RKO (cell line): ENCODE measurements at places on chromosomes 12 and 14.
A peak's percentile ranks its signal among the peaks of the same experiment; 100 is the strongest.

DNA sequence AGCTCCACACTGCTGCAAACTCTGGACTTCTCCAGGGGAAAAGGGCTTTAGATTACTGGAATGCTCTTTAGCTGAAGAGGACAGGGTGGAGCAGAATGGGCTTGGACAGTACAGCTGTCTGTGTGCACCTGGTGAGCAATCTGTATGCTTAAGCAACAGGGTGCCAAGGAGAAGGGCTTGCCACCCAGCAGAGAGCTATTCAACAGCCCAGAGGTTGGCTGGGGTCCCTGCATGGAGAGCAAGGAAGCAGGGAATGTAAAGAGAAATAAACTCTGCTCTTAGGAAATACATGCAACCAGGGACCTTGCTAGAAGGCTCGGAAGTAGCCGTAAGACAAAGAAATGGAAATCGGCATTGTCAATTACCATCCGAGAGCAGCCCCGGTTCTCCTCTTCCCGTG is 53.0 kb upstream of the CORO1C start:
- no peak for DNase-seq

- no peak for DNase-seq
These were observed 178.7 kb downstream of the PAWR start for GRCh38 chr12:79512068-79512467.

DNA sequence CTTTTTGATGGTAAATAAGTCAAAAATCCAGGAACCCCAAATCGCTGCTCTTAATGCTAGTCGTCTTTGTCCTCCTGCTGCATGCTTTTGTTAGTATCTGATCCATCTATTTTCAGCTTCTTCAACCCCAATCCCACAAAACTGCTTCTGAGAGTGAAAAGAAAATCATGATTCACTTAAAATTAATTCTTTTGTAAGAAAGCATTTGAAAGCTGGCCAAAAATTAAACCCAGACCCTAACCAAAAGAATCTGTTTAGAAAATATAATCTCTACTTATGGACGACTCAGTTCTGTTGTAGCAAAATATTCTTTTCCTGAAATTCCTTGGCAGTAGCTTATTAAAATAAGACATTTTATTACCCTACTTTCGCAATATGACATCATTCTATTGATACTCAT is 443.6 kb upstream of the SYT1 start:
- no peak for DNase-seq

- DNase-seq = no peak
These were observed 181.2 kb upstream of the PRMT8 start for GRCh38 chr12:3309805-3310204.

DNA sequence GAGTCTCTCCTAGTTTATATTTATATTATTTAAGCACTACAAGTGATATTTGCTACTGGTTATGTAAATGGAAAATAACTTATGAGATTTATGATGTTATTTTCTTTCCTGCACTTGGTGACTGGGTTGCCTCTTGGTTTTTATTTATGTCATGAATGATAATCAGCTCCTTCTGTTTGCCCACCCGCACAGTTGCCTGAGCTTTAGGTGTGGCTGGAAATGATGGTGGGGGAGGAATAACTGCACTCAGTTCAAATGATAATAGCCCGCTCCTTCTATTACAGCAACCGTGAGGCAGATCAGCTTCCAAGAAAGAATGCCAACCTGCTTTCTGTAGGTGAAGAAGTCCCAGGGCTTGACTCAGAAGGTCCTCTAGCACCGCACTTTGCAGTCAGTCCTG is 190.2 kb upstream of the CAND1 start:
- no peak for DNase-seq

DNA sequence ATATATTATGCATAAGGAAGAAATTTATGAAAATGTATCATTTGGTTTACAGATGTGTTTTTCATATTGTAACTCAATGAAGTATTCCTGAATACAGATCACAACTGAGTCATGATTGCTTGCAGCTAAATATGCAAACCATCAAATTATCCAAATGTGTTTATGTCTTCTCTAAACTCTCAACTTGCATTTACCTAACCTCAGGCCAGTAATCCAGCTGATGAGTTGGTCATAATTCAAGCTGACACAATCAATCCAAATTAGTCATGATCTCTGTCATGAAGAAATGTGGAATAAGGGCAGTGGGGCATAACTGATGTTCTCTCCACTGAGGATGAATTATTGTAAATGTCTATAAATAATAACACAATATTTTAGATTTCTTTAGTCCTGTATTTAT is 104.8 kb upstream of the CNTN1 start:
- DNase-seq = no peak

DNA sequence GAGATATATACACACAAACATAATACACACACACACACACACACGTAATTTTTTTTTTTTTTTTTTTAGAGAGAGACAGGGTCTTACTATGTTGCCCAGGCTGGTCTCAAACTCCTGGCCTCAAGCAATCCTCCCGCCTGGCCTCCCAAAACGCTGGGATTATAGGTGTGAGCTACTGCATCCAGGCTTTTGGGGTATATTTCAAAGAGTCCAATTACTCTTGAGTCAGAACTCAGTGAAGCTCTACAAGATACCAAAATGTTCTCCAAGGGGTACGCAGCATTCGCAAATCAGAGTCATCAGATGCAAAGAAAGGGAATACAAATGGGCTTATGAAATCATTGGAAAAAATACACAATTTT is 54.0 kb downstream of the PHLDA1 start:
- no peak for DNase-seq

DNA sequence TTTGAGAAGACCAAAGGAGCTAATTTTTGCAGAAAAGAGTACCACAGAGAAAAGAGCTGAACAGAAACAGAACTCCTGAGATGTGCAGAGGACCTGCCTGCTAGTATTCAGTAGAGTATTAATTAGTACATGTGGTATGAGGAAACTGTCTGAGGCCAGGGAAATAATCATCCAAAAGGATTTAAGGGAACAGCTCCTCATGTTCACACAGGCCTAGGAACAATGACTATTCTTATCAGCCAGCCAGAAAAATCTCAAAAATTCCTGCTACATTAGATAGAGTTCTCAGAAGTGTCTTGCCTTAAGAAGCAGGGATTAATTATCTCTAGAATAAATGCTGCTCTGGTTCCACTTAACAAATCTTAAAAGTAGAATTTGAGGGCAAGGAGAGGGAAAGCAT is 36.4 kb downstream of the PKP2 start:
- DNase-seq = no peak

DNA sequence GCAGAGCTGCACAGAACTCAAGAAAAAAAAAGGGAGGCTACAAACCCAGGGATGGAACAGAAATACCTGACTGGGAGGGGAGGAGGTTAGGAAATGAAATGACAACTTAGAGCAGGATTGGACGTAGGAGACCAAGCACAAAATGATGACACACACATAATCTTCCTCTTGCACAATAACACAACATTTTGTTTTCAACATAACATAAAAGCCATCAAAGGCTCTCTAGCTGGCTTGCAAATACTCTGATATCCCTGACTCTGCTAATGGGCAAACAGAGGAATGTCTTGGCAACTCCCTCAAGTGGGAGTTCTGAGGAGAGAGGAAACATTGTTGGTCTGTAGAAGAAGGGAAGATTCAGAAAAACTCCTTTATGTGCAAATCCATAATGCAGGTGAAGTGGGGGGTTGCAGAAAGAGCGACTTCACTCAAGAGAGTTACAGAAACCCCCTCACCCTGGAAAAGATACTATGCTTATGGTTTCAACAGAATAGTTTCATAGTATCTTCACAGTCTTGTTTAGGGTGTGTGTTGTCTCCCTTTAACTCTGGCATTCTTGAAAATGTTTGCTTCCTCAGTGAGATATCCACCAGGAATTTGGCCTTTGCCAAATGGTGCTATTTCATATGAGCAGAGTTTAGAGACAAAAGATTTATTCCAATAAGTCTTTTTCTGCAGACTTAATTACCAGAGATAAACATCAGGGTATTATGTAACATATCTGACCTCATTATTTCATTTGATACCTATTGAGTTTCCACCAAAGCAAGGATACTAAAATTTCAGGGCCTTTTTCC is 43.8 kb upstream of the LTBP2 start:
- no peak for DNase-seq

DNA sequence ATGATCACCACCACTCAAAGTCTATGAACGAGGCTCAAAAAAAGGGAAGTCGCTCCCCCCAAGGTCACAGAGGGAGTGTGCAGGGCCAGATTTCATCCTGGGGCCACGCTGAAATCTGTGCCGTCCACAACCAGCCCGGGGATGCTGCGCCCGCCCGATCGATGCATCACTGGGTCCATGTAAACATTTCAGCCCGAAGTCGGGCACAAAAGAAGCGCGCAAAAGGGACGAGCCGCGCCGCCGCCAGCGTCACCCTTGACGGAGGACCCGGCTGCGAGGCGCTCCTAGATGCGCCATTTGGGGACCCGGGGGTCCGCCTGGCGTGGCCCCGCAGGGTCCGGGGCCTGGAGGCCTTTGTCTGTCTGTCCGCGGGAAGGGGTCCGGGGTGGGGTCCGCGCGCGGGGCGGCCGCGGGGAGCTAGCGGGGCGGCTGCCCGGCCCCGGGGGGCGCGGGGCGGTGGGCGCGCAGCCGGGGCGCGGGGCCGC is 503 bp downstream of the FBXO21 start:
- peak; percentile 70 for DNase-seq

DNA sequence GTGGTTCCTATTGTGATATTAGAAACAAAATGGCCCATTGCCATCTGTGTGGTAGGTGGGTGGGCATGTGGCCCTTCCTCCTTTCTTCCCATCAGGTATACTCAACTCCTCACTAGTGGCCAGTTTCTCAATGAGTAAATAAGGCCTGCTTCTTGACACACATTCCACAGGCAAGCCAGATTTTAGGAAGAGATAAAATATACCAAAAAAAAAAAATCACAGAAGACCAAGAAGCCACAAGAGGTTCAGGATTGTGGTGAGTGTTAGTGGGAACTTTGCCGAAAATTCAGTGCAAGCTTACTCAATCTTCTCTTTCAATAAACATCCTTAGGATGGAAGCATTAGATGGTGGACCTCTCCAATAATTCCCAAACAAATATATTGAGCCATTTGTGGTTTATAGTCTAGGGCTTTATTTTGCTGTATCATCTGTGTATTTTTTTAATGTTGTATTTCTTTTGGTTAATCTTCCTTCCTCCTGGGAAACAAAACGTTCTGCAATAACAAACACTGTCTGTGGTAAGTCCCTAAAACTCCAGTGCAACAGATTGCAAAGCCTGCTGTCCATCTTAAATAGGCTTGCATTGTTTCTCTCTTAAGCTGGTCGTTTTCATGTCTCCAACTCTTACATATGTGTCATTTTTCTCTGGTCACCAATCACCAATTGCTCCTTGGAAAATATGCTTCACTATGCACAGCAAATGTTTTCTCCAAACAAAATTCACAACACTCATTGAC is 289.9 kb upstream of the KITLG start:
- DNase-seq = no peak

DNA sequence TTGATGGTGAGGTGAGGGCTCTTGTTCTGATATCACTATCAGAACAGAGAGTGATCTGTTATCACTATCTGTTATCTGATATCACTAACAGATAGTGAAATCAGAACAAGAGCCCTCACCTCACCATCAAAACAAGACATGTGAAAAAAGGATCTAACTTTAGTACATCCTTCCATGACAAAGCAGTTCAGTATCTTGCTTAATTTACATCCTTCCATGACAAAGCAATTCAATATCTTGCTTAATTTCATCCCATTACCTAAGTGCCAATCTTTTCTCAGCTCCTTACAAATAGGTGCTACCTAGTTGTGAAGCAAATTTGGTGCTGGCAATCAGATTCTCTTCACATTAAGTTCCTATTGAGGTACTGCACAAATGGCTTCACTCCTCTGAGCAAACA is 1865.6 kb upstream of the FLRT2 start:
- DNase-seq = no peak

DNA sequence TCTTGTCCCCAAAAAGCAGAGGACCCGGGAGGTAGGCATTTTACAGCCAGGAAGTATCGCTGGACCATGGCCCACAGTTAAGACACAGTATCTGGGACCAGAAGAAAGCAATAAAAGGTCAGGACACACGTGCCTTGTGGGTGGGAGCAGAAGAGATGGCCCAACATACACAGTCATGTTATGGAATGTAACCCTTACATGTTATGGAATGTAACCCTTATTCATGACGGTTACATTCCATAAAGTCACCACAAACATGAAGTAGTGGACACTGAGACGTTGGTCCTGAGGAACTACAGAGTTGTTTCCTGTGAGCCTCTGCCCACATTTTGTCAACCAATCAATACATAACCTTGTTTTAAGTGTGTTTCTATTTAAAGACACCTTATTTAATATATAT is 285.6 kb upstream of the FKBP4 start:
- DNase-seq = no peak

DNA sequence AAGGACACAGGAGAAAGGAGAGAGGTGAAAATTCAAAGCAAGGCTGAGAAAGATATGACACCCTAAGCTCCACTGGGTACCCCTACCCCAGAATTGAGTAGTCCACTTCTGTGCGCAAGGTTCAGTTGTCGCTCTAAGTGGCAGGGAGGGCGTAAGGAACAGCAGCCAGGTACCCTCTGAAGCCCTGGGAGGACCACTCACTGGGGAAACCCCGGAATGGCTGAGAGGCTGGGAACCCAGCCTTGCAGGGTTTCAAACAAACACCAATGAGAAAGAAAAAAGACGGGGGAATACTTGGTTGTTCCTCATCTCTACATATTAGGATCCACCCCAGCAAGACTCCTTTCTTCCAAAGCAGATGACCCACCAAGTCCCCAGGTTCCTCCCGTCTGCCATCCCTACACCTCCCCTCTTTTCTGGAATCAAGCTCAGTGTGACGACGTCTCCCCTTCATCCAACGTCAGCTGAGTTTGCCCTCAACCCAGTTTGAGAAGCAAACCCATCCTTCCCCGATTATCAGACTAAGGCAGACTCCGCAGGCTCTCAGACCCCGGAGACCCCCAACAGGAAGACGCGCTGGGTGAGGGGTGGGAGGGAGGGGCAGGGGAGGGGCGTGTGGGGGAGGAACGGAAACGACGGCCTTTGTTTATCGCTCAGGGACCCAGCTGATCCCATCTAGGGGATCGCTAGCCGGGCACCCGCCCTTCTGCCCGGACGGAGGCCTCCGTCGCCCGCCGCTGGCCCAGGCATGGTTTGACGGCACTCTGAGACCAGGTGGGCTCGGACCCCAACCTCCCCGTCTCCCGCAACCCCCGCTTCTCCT is 795 bp downstream of the LMBR1L start:
- no peak for DNase-seq

DNA sequence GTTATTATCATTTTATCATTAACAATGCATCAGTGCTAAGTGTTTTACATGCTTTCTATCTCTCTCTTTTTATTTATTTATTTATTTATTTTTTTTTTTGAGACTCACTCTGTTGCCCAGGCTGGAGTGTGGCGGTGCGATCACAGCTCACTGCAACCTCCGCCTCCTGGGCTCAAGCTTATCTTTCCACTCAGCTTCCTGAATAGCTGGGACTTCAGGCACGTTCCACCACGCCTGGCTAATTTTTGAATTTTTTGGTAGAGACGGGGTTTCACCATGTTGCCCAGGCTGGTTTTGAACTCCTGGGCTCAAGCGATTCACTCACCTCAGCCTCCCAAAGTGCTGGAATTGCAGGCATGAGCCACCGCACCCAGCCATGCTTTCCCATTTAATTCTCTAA is 3.9 kb upstream of the BTG1 start:
- DNase-seq = no peak

- no peak for DNase-seq
These were observed 27.2 kb downstream of the CLSTN3 start for GRCh38 chr12:7157391-7157790.

GRCh38 chr12:30000401-30000800 is 216.7 kb upstream of the TMTC1 start:
- no peak for DNase-seq
